ENCODE measurements at places on chromosomes 12 and 14.

DNA sequence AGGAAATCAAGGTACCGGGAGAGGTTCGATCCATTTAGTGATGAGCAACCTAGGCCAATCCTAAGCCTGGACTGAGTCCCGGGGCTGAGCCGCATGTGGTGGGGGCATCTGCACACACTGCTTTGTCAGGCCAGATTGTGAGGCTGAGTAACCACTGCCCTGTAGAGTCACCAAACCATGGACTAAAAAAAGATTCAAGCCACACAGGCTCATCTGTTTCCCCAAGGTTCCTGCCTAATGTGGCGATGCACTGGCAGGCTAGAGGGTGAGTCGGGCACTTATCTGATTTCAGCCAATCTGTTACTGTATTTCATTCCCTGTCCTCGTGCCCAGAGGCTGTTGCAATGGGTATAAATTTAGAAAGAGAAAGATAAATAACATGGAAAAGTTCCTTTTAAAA, 140.8 kb downstream of the TTC7B start:
- DNase-seq: no peak

DNA sequence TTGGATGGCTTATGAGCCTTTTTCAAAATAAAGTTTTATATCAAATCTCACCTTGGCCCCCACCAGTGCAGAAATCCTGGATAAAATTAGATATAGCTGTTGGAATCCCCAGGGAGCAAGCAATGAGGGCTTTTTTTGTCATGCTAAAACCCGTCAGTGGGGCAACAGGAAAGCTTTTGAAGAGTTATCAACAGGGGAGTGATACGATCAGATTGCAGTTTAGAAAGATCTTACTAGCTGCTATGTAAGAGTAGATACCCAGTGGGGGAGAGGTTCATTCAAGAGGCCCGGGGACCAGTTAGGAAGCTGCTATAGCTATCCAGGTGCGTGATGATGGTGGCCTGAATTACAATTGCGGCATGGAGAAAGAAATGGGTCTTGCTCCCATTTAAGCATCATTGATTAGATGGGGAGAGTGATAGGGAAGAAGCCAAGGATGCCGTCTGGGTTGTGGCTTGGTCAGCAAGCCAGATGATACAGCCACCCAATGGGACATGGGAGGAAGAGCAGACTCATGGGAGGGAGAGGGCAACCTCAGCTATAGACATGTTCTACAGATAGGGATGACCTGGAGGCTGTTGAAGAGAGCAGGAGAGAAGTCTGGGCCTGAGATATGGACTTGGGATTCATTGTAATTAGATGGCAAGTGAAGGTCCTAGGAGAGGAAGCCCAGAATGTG, 272.4 kb downstream of the DPF3 start:
- no peak for DNase-seq

DNA sequence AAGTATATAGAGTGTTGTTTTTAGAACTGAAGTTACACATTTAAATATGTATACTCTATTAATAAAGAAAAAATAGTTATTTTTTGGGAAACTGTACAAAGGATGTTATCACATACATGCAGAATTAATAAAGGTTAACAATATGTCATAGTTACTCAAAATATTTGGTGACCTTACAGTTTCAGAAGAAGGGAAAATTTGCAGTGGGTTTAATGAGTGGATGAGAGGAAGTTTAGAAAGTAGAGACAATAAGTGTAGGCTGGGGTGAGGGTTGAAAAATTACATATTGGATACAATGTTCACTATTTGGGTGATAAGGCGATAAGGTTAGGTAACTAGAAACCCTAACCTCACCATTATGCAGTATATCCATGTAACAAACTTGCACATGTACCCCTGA, 13.5 kb downstream of the WNK1 start:
- no peak for DNase-seq

- no peak for DNase-seq
Measured at GRCh38 chr12:20248646-20249045, 119.7 kb upstream of the PDE3A start.

DNA sequence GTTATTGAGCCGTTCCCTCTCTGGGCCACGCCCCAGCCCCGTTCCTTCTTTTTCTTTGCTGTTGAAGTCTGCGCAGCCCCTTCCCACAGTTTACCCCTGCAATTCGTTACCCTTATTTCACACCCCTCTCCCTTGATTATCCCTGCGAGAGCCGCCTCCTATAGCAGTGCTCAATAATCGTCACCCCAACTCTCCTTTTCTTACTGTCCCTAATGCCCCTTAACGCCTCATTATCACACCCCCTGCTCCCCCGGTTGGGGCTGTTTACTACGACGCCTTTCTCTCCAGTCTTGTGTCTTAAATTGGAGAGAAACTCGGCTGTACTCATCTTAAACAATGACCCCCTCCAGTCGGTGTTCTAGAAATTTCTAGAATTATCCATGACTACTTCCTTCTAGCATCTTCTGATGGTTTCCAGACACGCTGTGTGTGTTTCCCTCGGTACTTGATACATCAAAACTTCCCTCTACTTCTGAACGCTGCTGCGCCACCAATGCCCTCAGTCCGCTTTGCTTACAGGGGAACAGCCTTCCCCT, 713 bp upstream of the FBXL14 start:
- no peak for DNase-seq

- DNase-seq: peak; percentile 59
Measured at GRCh38 chr12:55729819-55730818, 1.3 kb upstream of the CD63 start.

DNA sequence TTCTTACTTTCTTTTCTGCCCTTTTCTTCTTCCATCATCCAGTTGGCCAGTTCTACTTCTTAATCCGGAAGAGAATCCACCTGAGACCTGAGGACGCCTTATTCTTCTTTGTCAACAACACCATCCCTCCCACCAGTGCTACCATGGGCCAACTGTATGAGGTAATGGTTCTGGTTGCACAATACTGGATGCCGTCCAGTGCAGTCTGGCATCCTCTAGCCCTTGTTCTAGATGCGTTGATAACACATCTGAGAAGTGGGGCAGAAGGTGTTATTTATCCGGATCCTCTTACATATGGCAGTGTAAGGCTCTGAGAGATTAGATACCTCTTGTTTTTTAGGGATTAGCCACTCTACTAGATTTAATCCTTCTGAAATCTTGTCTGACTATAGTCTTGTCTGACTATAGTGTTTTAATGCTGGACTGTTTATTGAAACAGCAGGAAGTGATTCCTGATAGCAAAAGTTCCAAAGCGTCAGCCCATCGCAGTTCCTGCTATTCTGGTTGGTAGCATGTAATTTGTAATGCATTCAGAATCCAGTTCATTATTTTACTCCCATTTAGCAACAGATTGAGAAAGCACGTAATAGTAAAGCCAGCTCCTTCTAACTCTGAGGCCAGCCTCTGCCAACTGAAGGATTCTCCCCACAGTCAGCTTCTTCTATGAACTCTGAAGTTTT, 7.9 kb downstream of the GABARAPL1 start:
- DNase-seq: peak; percentile 60

DNA sequence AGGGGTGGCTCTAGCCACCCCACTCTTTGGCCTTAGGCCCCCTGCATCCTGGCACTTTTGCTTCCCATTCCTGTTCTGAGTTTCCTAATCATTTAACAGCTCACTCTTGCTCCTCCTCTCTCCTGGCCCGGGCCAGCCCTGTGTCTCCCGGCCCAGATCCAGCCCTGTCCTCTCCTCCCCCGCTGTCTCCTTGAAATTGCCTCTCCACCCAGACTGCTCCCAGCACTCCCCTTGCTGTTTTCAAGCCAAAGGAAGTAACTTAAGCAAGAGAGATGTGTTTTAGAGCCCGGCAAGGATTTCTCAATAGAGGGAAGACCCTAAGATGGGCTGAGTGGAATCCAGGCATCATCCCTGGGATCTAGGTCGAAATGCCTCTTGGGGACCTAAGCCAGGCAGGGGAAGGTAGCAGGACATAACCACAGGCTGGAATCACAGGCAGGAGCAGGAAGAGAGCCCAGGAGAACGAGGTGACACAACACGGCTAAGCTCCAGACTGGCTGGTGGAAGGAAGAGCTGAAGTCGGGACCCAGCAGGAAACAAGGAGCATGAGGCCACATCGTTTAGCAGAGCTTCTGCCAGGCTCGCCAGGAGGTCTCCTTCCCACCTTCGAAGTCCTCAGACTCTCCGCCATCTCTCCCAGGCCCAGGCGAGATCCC, 2.0 kb upstream of the LRP1-AS start:
- no peak for DNase-seq

DNA sequence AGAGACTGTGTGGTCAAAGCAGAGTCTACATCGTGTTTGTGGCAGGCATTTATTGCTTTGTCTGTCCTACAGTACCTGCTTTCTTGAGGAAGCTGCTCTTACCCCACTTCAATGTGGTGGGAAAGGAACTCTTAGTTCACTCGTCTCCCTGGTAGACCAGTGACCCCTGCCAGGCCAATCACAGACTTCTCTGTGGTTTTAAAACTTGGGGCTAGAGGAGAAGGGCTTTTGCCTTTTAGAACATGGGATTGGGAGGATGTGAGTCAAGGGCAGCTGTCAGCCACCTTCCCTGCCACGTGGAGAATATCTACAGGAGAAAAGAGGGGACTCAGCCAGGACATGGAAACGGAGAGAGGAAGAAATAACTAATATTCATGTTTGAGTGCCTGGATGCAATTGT, 36.8 kb upstream of the TMED10 start:
- DNase-seq: no peak

GRCh38 chr12:98741196-98741555, 96.1 kb downstream of the APAF1 start:
- no peak for DNase-seq

GRCh38 chr14:58699681-58700205, 62.0 kb downstream of the DACT1 start:
- DNase-seq: no peak

DNA sequence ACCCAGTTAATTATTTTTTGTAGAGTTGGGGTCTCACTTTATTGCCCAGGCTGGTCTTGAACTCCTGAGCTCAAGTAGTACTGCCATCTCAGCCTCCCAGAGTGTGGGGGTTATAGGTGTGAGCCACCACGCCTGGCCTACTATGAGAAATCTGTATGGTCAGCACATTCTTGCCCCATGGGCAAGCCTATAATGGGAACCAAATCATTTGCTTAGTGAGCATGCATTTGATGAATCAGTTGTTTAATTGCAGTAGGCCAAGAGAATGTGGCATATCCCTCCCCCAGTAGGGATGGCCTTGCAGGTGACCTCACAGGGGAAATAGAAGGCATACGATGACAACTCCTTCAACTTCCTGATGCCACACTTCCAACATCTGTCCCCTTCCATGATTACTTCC, 122.7 kb downstream of the DIP2B start:
- no peak for DNase-seq

GRCh38 chr14:56331592-56332216, 213.5 kb downstream of the PELI2 start:
- no peak for DNase-seq

GRCh38 chr14:74528406-74528805, 34.8 kb downstream of the ISCA2 start:
- no peak for DNase-seq

GRCh38 chr12:54360717-54361456, 3.4 kb downstream of the GPR84 start:
- peak; percentile 94 for DNase-seq

- no peak for DNase-seq
Measured at GRCh38 chr12:62192903-62193250, 67.3 kb upstream of the USP15 start.

- DNase-seq: no peak
Measured at GRCh38 chr12:51265024-51265423, 5.2 kb downstream of the SMAGP start.

DNA sequence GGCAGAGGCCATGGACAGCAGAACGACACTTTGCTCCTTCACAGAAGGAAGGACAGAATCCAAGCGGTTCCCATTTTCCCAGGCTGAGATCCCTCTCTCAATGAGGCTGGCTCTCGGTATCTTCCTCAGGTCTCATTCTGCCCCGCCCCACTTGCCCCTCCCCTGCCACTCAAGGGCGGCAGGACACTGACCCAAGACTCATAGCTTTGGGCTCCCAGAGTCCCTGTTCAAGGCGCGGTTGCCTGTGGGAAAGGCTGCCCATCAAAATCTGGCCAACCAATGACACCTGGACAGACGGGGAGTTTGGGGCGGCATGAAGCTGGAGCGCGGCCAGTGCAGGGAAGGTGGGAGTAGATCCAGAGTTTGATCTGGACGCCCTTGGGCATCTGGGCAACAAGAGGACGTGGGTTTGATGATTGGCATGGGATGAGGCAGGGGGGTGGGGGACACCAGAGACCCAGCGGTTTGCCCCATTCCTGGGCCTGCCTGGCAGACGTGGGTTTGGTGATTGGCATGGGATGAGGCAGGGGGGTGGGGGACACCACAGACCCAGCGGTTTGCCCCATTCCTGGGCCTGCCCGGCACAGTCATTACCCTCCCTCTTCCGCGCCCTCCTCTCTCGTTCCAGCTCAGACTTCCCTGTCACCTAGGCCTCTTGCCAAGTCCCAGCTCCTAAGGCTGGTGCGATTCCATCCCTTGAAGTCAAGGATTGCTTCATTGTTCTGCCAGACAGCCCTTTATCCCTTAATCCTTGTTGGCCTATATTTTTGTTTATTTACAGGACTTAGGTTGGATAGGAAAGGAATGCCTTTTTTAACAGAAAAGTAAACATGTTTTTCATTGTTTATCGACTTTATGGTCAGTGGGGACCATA, 92.1 kb downstream of the NINJ2 start:
- no peak for DNase-seq

DNA sequence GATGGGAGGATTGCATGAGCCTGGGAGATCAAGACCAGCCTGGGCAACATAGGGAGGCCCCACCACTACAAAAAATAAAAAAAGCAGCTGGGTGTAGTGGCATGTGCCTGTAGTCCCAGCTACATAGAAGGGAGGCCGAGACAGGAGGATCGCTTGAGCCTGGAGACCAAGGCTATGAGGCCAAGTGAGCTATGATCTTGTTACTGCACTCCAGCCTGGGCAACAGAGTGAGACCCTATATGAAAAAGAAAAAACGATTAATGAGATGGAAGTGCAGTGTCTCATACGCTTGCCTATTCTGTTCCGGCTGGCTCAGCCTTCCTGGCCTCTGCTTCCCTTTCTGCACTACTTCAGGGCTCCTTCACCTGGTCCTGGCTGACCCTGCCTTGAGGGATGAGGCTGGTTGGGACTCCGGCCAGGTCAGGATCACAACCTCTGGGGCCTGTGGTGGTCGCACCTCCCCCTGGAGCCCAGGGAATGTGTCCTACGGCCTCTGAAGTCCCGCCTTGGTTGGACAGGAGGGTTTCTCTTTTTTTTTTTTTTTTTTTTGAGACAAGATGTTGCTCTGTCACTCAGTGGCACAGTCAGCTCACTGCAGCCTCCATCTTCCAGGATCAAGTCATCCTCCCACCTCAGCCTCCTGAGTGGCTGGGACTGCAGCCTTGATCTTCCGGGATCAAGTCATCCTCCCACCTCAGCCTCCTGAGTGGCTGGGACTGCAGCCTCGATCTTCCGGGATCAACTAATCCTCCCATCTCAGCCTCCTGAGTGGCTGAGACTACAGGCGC, 10.7 kb downstream of the TEDC1 start:
- DNase-seq: no peak

DNA sequence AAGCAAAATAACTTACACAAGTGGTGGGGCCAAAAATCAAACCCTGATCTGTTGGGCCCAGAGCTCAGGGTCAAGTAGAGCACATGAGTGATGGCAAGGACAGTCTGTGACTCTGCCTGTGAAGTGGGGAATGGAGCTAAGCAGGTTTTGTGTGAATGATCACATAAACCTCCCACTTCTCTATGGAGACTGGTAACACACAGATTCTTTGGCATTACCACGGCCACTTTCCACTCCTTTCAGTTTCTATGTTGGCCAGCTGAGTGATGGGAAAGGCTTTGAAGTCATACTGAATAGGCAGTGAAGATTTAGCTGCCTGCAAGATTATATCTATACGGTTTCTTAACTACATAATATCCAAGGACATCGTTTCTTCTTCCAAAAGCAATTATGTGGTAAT, 97.9 kb downstream of the ARMH4 start:
- no peak for DNase-seq

Measured in WERI-Rb-1 (cell line).